Smooth muscle cell of the brain vasculature (primary cell): ENCODE measurements at places on chromosomes 3 and 15.
A peak's percentile ranks its signal among the peaks of the same experiment; 100 is the strongest.

- DNase-seq, result peak; percentile 33
Measured at GRCh38 chr15:32994810-32995424, 199.6 kb downstream of the FMN1 start.

DNA sequence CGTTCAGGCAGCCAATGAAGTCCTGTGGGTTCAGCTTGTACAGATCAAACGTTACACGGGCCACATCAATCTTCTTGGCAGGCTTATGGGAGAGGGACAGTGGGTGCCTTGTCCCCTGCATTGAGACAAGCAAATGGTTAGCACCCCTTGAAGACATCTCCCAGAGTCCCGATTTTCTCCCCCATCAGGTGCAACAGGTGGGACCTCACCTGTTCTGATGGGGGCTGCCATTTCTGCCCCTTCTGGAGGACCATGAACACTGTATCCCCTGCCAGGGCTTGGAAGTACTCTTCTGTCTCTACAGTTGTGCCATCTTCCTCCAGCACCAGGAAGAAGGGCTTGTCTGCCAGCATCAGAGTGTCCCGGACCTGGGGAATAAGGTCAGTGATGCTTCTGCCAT, 10.1 kb downstream of the CIDEC start:
- no peak for DNase-seq

DNA sequence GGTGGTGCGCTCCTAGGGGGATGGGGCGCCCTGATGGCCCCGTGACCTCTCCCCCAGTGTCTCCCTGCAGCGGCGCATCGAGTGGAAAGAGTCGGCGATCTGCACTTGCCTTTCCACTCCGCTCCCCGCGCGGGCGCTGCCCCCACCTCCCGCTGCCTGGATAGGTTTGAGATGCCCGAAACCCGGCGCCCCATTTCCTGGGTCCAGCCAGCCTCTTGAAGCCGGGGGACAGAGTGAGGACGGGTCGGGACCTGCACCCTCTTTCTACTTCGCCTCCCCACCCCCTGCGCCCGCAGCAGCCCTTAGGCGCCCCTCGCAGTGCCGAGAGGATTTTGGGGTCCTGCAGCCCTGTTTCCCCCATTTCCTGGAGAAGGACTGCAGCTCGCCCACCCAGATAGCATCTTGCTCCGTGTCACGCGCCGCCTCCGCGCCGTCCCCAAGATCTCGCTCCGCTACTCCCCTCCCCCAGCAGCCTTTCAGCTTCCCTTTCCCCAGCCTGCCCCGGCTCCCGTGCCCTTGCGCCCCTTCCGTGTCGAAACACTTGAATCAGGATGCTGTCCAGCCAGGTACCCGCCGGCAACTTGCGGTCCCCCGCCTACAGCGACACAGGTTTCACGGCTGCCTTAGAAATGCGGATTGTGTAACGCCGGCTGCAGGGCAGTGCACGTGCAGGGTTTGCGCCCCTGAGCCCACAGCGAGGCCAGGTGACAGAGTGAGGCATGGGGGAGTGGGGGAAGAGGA, 519 bp downstream of the ABHD6 start:
- no peak for DNase-seq

- no peak for DNase-seq
Measured at GRCh38 chr15:80177156-80177555, 24.4 kb downstream of the FAH start.

GRCh38 chr3:56137415-56137814, 330.9 kb downstream of the ERC2 start:
- DNase-seq, result no peak

- DNase-seq, result no peak
Measured at GRCh38 chr3:189589179-189589569, 42.0 kb upstream of the TP63 start.

DNA sequence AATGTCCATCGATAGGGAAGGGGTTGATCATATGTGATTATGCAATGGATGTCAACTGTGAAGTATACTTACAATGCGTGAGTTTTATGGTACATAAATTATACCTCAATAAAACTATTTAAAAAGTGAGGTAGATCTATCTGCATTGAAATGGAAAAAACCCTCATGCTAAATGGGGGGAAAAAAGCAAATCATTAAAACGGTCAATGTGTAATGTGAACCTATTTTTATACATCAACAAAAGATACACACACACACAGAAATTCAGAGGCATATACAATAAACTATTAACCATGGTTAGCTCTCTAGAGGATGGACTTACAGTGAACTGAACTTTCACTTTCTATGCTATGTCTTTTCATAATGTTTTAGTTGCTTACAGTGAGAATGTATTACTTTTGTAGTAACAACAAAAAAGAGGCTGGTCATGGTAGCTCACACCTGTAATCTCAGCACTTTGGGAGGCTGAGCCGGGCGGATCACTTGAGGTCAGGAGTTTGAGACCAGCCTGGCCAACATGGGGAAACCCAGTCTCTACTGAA, 23.1 kb downstream of the STIMATE start:
- no peak for DNase-seq

DNA sequence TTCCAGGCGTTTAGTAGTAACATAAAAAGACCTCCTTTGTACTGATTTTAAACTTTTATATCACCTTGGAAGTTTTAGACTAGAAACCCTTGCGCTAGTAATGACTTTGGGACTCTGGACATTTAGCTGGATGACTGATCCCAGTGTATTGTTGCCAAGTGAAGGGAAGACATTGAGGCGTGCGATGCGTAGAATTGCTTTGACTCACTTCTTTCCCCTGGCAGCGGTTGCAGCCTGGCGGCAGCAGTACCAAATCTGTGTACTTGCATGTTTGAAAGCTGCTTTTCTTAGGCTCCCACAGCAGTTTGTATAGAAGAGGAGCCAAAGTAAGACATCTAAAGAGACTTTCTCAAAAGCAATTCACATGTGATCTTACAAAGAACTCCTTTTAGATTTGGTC, 151.6 kb downstream of the BBX start:
- no peak for DNase-seq

DNA sequence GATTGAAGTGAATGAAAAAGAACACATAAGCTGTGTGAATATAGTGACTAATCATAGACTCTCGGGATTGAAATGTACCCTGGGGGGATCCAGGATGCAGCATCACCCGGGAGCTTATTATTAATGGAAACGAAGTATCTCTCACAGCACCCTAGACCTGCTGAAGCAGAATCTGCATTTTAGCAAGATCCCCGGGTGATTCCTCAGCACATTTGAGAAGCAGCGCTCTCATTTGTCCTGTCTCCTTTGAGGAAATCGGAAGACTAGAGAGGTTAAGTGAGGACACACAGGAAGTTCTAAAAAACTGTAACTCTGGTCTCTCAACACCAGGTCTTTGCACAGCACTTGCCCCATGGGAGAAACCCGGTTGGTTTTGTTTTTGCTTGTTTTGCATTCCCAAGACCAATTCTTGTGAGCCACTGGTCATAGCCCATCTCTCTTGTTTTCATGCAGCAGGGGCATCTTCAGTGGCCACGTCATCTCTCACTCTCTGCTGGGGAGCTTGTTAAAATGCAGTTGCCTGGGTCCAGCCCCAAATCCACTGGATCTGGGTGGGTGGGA, 30.2 kb downstream of the ZNF710 start:
- DNase-seq, result peak; percentile 65

- no peak for DNase-seq
Measured at GRCh38 chr15:72751751-72752455, 31.7 kb downstream of the ADPGK start.

GRCh38 chr3:146177519-146177918, 16.5 kb upstream of the PLOD2 start:
- DNase-seq, result no peak

DNA sequence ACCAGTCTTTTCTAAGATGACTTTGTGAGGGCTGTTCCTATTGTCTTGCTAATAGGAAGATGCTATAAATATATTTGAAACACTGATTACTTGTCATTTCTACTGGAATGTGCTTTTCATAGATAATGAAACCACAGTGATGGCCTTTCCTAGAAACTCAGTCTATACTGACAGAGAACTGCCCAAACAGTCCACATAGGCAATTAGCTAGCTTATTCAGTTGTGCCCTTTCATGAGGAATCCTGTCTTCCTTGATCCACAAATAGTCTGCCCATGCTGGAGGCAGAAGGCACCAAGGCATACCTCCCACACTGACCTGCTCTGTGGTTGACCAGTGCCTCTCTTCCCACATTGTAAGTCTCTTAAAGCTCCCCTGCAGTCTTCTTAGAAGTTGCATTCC, 135.9 kb downstream of the CMSS1 start:
- no peak for DNase-seq

DNA sequence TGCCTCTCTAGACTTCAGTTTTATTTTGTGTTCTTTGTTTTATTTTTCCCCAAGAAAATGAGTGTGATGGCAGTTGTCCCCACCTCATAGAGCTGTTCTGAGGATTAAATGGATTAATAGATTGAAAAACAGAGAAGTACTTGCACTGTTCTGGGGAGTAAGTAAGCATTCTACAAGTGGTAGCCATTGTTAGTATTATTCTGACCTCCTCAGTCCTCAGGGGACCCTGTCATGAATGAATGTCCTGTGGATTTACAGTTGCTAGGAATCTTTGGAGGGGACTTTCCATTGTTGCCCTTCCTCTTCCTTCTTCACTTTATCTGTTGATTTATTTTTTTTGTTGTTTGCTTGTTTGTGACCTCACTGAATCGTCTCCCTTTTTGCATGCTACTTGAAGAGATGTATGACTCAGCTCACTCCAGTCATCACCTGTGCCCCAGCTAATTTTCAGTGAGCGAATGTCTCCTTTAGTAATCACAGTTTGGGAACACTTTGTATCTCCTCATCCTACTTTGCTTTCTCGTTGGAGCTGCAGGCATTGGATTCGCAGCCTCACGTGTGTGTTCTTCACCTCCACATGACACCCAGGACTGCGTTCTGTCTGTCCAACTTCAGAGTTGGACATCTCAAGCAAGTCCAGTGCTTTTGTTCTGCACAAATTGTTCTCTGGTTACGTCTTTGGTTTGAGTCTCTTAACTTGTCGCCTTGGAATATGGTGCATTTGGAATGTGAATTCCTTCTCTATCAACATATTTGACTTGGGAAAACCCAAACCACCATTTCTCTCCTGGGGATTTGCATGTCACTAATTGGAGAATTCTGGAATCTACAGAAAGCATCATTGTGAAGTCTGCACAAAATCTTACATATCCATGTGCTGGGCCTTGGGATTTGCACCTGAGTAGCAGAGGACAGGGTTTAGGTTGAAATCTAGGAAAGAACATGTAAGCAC, 54.5 kb downstream of the LRTM1 start:
- DNase-seq, result no peak

DNA sequence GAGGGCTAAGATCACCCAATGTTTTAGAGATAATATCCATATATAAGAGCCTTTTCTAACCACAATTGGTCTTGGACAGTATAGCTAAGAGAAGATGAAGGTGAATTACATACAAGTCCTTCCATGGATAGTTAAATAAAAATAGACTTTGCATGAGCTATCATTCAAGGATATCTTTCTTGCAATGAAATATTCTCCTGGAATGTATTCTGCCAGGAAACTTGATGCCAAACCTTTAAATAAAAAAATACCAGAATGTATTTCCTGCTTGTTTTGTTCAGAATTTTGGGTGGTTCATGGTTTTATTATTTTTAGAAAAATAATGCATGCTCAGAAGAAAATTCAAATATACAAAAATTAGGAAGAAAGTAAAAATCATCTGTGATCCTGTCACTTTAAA, 88.8 kb upstream of the PPIB start:
- no peak for DNase-seq

GRCh38 chr3:37544869-37545352, 316.8 kb upstream of the CTDSPL start:
- DNase-seq, result no peak

DNA sequence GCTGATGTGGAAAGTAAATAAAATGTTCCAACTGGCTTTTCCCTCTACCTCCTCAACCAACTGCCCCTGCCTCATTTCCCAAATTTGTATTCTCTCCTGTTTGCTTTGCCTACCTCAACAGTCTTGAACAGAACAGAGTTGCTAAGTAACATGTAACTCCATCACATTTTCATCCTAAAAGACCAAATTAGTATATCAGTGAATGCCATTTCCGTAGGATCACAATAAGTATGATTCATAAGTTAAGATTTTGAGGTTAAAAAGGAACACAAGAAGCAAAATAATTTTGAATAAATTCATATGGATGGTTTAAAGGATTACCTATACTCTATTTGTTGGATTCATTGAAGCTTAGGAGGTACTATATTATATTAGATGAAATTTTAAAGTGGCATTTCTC, 154.9 kb downstream of the ECT2 start:
- DNase-seq, result no peak

DNA sequence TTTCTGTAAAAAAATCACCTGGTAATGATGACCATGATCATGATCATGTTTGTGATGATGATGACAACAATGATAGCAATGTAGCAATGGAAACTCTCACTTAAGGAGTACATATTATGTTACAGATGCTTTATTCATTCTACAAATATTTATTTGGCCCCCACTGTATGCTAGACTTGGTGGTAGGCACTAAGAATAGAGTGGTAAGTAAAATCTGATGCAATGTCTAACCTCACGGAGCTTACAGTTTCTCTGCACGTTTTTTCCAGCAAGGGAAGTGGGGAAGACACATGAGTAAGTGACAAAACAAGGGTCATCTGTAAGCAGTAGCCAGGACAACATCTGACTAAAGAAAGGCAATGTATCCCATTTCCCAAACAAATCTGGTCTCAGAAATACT, 199.4 kb upstream of the MRPL3 start:
- no peak for DNase-seq

GRCh38 chr3:58013973-58014649, 5.9 kb downstream of the FLNB start:
- peak; percentile 79 for DNase-seq

GRCh38 chr3:123582315-123582714, 2.5 kb downstream of the HACD2 start:
- DNase-seq, result no peak

DNA sequence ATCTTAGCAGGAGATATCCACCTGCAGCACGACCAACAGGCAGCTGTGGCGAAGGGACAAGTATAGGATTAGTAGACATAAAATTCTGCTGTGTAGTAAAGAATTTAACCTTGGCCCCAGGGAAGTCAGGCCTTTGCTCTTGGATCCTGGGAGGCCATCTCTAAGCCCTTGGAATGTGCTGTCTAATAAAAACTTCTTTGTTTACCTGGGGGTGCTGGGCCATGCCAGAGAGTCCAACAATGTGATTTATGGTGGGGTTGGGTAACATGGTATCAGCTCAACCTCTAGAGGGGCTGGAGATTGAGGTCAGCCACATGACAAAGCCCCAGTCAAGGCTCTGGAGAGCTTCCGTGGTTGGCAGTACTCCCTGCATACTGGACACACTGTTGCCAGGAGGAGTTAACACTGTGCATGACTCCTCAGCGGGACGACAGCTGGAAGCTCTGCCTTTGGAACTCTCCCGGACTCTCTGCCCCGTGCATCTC, 52.4 kb downstream of the HEG1 start:
- peak; percentile 31 for DNase-seq

DNA sequence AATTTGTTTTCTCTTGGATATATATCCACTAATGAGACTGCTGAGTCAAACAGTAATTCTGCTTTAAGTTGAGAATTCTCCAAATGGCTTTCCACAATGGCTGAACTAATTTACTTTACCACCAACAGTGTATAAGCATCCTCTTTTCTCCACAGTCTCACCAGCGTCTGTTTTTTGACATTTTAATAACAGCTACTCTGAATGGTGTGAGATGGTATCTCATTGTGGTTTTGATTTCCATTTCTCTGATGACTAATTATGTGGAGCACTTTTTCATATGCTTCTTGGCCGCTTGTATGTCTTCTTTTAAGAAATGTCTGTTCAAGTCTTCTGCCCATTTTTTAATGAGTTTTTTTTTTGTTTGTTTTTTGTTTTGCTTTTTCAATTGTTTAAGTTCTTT, 206.2 kb downstream of the CTNNB1 start:
- no peak for DNase-seq

GRCh38 chr3:46200211-46200610, 7.9 kb downstream of the CCR1 start:
- no peak for DNase-seq

GRCh38 chr3:58704745-58705144, 38.2 kb upstream of the FAM3D start:
- no peak for DNase-seq
